Stimulated activated CD8-positive, alpha-beta memory T cell treated with anti-CD3 and anti-CD28 coated beads, Interleukin-15, amount 100 ng/mL, for 1 hour (primary cell): ENCODE measurements at places on chromosomes 7 and 10.

- no peak for DNase-seq
Measured at GRCh38 chr7:29216128-29216527, 21.6 kb downstream of the CHN2 start.

DNA sequence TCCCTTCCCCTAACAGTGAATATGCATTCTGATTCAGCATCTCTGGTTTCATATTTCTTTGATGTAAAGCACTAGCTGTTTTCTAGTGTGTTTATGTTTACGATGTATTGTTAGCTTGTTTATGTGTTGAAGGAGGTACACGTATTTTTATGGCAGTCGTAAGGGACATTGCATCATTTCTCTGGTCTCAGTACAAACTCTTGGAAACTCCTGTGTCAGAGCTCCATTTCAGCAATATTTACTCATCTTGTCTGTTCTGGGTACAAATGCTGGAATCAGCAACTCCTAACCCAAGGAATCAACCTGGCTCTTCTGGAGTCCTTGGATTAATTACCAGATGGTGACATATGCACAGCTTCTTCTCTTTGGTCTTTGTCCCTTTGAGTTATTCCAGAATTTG, 270.0 kb upstream of the PLXDC2 start:
- DNase-seq = no peak

DNA sequence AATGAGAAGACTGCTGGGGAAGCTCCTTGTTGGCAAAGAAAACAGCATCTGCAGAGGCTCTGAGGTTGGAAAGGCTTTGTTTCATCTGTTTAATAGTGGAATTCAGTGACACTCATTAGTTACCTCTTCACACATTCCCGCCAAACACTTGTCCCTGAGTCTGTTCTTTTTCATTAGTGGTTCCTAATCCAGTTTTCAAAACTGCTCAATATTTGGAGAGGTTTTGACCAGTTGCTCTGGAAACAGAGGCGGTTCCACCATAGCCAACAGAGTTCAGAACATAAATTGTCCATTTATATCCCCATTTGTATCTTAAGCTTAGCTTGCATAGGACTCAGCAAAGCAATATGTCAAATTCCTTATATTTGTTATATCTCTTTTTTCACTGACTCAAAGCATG, 754.6 kb downstream of the AUTS2 start:
- no peak for DNase-seq

DNA sequence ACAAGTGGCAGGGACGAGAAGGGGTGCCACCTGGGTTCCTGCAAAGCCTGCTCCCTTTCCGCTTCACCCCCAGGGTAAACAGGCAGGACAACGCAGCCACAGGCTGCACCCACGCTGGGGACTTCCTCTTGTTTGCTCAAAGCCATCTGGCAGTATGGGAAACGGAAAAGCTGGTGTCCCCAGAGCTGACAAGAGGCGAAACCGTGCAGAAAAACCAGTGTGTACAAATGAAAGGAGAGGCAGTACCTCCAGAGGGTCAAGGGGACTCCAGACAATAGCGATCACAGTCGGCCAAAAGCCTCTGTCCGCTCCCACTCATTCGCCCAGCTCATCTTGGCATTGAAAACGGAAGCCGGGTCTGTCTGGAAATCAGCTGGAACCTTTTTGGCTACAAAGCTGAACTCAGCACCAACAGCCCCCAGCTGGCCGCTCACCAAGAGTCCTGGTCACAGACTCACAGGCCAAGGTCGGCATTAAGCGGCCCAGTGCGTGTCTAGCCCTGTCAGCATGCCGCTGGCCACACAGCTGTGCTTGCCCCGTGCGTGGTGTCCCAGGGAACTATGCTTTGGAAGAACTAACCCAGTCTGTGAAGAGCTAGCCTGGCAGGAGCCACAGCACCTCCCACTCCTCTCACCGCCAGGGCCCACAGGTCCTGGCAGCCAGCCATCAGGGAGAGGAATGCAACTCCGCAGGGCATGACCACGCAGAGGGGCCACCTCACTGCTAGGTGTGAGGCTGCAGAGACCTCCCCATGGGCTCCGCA, 10.4 kb downstream of the TNS3 start:
- DNase-seq = no peak

- DNase-seq = no peak
Measured at GRCh38 chr7:157477550-157478212, 140.9 kb downstream of the DNAJB6 start.
